ENCODE measurements at places on chromosomes 1 and 21.

DNA sequence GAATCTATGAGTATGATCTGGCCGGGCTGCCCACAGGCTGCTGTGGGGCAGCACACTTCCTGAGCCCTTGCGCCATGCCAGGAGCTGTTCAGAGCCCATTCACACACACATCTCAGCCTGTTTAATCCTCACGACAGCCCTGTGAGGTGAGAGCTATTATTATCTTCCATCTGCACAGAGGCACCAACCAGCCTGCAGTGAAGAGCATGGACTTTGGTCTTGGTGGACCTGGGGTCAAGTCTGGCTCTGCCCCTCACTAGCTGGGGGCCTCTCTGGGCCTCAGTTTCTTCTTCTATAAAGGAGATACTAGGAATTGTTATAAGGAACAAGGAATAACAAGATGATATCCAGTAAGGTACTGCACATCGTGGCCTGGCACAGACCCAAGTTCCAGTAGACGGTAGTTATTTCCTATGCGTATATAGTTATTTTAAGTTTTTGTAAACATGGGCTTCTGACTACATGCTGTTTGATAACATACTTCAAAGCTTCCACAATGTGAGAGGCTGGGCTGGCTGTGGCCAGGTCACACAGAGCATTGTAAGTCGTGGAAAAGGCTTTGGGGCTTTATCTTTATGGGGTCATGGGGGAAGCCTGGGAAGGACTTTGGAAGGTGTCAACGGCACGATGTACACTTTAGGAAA, 3.4 kb upstream of the PADI2 start:
- DNase-seq = no peak

DNA sequence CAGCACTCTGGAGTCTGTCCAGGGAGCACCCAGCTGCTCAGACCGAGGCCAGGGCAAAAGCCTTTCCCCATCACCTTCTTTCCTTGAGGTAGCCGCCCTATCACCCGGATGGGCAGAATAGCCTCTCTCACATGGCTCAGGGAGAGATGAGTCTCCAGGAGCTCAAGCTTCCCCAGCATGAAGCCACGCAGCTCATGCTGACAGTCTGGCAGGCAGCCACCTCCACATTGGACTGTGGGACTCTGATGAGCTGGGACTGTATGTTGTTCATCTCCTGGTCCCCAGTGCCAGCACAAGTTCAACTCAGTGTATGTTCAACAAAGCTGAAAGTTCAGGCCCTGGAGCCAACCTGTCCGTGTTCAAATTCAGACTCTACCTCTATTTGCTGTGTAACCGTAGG, 75.2 kb upstream of the ZC3H12A start:
- DNase-seq = no peak

- DNase-seq = no peak
Measured at GRCh38 chr21:26199456-26199855, 28.9 kb upstream of the APP start.

DNA sequence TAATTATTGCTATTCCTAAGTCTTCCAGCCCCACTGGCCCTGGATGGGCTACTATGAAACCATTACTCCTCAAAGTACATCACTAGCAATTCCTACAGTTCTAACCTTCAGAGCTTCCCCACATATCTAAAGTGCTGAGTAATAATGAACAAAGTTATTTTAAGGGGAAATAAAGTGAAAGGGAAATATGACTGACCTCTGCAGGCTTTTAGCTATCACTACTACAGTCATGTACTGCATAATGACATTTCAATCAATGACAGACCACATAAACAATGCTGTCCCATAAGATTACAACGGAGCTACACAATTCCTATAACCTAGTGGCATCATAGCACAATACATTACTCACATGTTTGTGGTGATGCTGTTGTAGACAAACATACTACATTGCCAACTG, 32.5 kb upstream of the ASPM start:
- no peak for DNase-seq

GRCh38 chr1:234649432-234650081, 39.6 kb upstream of the IRF2BP2 start:
- no peak for DNase-seq

- no peak for DNase-seq
Measured at GRCh38 chr1:147611021-147611426, 59.3 kb downstream of the ACP6 start.

DNA sequence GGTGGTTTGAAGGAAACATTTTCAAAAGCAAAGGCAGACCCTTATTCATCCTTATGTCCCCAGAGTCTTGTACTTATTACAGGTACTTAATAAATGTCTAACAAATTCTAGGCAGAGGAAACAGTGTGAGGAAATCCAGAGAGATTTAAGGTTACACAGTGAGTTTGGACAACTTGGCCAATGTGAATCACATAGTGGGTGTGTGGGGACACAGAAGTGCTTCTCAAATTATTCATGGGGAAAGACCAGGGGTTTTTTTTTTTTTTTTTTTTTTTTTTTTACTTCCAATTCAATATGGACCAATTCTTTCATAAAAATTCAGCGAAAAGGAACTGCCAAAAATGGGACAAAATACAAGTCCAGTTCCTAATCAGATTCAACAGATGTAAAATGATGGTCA, 15.1 kb downstream of the GNG12 start:
- DNase-seq = no peak

DNA sequence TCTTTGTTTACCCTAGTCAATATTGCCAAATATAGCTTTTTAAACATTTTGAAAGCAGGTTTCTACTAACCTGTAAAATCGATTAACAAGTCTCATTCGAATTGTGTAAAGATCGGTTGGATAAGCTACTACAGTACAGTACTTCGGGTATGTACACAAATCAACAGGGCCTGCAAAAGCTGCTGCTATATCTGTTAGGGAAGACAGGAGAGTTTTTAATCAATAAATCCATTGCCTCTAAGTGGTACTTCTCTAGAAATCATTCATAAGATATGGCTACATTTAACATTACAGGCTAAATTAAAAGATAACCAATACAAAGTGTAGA, 34.8 kb upstream of the PSMG1 start:
- DNase-seq = no peak

DNA sequence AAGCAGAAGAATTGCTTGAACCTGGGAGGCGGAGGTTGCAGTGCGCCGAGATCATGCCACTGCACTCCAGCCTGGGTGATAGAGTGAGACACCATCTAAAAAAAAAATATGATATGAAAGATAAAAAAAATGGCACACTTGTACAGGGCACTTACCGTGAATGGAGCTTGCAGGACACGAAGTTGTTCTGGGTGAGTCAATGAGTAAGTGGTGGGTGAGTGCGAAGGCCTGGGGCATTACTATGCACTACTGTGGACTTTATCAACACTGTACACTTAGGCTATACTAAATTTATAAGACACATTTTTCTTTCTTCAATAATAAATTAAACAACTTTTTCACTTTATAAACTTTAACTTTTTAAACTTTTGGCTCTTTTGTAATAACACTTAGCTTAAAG, 37.0 kb downstream of the TNFRSF8 start:
- DNase-seq = no peak

GRCh38 chr1:235504122-235504493, at the start of gene B3GALNT2:
Gene B3GALNT2, minus strand, starts transcription at chr1:235504452. Its CDS starts 200 bp downstream, at chr1:235504252.
- DNase-seq = peak; percentile 34
